ENCODE measurements at places on chromosomes 6 and 20. TPM values are rescaled to one million over a fixed set of nuclear protein-coding genes. Genes with fewer than 3 reads are reported as not detected.

Gene MAFB
- 1.6 TPM for total RNA-seq

Gene OR2B6
- total RNA-seq, result not detected

Gene TFAP2D
- not detected for total RNA-seq

Gene RXRB
- total RNA-seq, result 31.8 TPM

Gene FABP7
- total RNA-seq, result 256 TPM

Gene TP53TG5
- not detected for total RNA-seq

Data from neural crest cell (in vitro differentiated cells).